Activated naive CD8-positive, alpha-beta T cell treated with anti-CD3 and anti-CD28 coated beads for 36 hours (primary cell): ENCODE measurements at places on chromosomes 3 and 15.

GRCh38 chr3:131386429-131387165, 5.0 kb downstream of the NUDT16 start:
- DNase-seq: no peak

GRCh38 chr3:115227461-115227860, 80.4 kb upstream of the ZBTB20 start:
- DNase-seq: no peak

DNA sequence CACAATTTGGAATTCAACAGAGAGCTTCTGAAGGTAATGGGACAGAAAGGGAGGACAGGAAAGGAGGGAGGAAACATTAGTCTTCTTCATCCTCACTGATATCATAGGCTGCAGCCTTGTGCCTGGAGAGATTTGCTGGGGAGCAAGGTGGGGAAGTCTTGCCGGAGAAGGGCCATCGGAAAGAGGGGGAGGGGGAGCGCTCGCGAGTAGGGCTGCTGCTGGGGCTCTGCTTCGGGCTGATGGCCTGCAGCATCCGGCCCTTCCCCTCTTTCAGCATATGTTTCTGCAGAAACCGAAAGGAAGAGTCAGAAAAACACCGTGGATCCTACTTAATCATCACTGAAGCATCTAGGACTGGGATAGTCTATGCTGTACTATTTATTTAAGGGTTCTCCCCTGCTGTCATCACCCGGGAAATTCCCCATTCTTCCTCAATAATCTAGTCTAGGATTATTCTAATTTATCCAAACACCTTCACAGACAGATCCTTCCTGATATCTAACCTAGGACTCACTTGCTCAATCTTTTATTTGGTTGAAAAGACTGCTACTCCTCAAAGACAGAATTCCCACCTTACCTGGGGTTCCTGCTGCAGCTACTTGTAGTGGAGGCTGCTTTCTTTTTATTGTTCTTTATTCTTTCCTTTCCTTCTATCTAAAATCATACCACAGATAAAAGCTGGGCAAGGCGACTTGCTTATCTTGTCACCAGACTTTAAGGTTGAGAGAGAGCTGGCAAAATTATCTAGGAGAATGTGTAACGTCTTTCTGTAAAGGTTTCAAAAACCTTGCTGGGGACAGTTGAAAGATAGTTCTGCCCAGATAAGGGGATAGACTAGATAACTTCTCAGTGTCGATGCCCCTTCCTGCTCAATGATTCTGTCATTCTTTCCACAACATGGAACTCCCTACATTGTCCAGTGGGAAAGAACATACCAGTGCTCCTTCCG, 22.6 kb downstream of the SLC51A start:
- no peak for DNase-seq

- DNase-seq: no peak
Observed at GRCh38 chr3:190864002-190864401, 1.5 kb upstream of the GMNC start.

DNA sequence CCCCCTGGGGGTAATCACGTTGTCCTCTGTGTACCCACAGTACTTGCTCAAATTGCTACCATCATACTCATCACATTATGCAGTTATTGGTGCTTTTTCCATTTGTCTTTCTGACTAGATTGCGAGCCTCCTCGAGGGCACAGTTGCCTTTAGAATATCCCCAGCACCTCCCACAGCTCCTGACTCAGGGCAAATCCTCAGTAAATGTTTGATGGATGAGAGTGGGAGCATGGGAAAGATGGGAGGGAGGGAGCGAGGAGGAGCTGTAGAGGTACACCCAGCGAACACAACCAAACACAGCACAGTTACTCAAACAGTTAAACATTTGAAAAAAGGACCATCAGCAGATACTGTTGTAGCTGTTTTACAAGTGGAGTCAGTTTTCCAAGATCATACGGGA, 27.9 kb downstream of the SIDT1 start:
- DNase-seq: no peak

DNA sequence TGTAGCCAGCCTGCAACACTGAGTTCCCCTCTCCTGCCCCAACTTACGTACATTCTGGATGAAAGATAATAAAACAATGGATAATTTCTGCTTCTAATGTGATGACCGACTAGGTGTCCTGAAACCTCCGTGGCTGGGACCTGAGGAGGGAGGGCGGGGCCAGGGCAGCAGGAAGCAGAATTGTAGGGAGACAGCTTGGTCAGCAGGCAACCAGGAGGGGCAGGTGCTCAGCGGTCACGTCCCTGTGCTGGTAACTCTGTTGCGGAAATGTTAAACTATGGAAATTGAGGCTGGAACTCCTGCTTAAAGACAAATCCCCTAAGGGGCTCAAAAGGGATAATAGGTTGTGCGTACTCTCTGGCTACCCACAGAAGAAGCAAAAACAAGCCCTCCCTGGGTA, 30.4 kb downstream of the SLC6A20 start:
- DNase-seq: no peak

- DNase-seq: no peak
Observed at GRCh38 chr3:106533788-106534160, 665.0 kb upstream of the CBLB start.

DNA sequence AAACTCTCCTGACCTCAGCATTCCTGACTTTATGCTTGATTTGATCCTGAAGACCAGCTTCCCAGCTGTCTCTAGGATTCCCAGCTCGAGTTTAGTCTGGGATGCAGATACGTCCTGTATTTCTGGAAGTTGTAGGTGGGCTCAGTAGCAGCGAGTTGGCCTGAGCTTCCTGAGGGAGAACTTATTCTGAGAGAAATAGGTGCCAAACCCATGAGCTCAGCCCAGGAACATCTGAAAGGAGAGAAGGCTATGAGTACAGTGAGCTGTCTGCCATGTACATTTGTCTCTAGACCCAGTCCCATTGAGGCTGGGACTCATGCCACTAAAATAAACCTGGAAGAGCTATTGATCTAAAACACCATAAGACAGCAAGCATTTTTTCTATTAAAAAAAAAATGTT, 36.6 kb upstream of the SLC9A9 start:
- DNase-seq: no peak
